ENCODE measurements at places on chromosomes 2 and 18.
A peak's percentile ranks its signal among the peaks of the same experiment; 100 is the strongest.

- no peak for DNase-seq
Observed at GRCh38 chr2:238261718-238262375, 22.0 kb upstream of the HES6 start.

DNA sequence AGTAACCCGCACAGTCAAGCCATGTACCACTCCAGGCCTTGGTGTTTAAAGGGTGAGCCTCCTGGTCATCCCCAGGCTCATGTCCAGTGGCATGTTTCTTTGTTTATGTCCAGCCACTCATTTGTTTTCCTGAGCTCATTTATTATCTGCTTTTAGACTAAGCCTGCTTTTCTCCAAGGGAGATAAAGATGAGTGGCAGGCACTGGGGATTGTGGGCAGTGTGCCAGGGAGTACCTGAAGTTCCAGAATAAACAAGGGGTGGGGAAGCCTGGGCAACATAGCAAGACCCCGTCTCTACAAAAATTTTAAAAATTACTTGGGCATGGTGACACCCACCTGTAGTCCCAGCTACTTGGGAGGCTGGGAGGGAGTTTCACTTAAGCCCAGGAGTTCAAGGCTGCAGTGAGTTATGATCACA, 1.9 kb downstream of the ANXA4 start:
- DNase-seq: no peak

GRCh38 chr18:55501982-55502710, 85.8 kb downstream of the TCF4 start:
- DNase-seq: peak; percentile 80

- DNase-seq: no peak
Observed at GRCh38 chr2:241126201-241126611, 23.1 kb downstream of the PASK start.

DNA sequence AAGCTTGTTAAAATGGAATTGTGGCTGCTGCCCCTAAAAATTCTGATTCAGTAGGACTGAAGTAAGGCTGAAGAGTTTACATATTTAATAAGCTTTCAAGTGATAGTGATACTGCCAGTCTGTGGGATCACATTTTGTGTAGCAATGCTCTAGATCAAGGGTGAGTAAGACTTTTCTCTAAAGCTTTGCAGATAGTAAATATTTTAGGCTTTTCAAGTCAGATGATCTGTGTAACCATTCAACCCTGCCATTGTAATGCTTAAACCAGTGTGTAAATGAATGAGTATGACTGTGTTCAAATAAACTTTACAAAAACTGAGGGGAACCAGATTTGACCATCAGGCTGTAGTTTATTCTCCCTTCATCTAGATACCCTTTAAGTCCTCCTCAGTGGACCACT, 92.7 kb downstream of the PIK3C3 start:
- DNase-seq: no peak

DNA sequence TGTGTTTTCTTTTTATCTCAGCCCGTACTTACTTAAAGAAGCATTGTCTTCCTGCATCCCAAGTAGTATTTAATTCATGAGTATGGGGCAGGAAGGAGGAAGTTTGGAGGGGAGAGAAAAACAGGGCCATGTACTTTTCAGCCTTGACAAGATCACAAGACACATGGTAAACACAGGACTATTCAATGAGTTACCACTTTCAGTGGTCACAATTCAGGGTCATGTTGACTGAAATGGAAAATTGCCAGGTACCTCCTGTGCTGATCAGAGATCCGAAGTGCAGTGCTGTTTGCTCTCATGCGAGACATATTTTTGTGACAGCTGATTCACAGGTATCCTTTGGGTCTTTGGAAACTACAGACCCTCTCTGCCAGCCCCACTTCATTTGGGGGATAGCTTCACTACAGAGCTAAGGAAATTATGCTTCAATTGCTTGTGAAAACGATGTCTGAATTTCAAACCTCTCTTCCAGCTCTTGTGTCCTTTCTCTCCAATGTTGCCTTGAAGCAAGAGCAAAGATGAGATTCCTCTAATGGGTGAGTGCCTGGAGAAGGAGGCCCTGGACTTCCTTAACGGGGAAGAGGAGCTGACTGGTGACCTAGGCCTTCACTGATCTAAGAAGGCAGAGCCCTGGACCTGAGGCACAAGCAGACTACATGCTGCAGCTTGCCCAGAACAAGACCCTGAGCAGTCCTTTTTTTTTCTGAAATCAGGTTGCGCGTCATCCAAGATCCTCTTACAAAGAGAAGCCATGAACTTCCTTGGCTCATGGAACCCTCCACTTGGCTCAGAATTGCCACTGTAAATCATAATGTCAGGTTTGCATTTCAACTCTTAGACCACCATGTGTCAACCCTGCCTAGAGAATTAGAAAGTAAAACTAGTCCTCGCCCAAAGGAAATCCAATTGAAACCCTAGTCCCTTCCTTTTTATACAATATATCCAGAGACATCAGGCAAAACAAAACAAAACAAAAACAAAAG, 44.1 kb downstream of the EVA1A start:
- no peak for DNase-seq

Measured in mesenchymal stem cell (in vitro differentiated cells and primary cell).